ENCODE measurements at places on chromosomes 2 and 18.

DNA sequence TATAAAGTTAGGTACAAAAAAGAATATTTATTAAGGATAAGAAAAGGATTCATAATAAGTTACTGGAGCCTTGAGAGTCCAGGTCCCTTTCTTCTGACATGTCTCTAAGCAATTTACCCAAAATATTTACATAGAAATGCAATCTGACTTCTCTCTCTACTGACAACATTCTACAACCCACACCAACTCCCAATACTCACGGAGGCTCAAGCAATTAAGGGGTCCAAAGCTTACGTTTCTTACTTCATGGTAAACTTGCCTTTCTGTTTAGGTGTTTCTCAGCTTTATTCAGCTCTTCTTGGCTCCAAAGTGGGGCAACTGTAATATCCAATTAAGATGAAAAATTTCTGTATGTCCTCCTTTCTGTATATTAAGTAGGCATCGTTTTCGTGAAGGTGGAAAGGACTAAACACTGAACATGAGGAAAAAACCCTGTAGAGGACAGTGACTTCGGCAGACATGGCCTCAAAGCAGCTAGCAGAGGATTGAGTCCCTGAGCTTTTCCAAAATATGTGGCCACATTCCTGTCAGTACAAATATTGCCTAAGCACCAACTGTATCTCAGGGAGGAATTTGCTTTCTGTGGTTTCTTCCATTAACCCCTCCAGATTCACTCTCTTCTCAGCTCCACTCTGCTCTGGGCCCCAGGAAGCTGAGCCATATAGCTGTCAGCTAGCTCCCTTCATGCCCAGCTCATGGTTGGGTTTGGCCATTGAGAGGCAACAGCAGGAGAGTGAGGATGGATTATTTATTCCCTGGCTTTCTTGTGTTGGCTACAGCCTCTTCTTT lies 67.9 kb upstream of the GLS start:
- no peak for DNase-seq

DNA sequence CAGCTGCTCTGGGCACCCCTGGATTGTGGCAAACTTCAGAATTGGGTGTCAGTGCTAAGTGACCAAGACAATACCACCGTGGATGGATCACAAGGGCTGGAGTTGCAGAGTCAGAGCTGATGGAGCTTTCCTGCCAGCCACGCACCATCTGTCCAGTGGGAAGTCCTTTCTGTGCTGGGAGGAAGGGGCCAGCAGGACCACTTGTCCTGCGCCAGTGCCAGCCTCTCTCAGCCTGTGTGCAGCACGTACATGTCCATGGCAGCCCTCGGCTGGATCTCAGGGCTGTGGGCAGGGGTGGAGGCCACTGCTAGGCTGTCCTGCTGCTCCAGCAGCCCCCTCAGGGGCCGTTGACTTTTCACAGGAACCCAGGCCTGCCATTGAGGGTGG lies 33.3 kb downstream of the RAB31 start:
- no peak for DNase-seq

DNA sequence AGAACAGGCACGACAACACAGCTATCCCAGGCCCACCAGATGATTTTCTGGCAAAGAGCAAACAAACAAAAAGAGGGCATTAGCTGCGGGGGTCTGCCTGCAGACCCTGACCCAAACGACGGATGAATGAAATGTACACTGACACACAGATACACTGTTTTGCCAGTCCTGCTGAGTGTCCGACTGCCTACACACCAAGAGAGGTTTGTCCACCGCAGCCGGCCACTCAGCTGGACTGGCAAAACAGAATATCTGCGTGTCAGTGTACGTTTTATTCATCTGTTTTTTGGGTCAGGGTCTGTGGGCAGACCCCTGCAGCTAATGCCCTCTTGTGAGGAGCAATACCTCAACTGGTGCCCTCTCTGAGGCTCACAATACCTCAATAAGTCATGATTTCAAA lies 10.7 kb upstream of the SH3RF3 start:
- no peak for DNase-seq

DNA sequence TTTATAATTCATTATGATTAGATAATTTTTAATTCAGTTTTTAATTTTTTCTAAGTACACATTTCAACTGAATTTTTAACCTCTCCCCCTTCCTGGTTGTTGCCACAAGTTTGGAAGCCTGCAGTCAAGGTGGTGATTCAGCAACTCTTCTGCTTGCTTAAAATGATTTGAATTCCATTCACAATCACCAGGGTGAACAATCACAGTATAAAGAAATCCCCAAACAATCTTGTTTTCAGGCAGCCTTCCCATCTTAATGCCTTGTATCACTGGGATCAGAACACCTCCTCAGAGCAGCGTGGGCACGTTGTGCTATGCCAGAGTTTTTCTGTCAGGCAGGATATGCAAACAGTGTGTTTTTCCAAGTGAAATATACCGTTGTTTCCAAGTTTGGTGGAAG lies 46.7 kb upstream of the BARD1 start:
- DNase-seq = no peak

- no peak for DNase-seq
Measured at GRCh38 chr2:219230059-219230540, 494 bp downstream of the ANKZF1 start.

DNA sequence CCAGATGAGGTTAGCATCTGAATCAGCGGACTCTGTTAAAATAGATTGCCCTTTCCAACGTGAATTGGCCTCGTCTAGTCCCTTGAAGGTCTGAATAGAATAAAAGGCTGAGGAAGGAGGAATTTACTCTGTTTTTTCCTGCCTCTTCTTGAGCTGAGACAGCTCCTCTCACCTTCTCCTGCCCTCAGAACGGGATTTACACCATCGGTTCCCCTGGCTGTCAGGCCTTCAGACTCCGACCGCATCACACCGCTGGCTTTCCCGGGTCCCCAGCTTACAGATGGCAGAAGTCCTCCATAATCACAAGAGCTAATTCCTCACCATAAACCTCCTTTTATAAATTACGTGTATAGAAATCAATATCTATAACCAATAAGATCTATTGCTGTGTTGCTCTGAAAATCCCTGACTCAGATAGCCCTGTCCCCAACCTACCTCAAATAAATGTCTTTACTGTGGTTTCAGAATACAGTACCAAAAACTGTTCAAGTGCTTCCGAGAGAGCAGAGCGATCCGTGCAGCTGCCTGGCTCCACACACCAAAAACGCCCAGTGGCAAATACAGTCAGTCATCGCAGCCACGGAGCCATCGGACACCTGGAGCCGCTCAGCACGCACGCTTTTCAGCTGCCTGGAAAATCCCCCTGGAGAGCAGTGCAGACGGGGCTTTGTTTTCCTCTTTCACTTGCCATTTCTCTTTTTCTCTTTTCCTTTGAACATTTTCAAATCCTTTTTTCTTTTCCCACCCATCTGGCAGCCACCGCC lies 196.9 kb downstream of the NRP2 start:
- no peak for DNase-seq

DNA sequence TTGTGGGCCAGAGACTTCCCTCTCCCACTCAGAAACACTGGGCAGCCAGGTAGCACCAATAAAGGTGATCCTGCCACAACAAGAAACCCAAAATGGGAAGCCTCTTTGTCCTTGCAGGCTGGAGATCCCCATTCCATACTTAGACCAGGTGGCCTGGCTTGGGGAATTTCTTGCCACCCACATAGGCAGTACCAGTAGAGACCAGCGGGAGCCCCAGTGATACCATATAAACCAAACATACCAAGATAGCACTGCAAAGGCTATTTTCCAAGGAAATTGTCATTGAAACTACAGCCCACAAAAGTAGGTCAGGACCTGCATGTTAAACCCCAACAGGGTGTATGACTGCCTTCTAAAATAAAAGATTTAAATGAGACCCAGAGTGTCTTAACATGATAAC lies 171.6 kb downstream of the DIS3L2 start:
- DNase-seq = no peak

DNA sequence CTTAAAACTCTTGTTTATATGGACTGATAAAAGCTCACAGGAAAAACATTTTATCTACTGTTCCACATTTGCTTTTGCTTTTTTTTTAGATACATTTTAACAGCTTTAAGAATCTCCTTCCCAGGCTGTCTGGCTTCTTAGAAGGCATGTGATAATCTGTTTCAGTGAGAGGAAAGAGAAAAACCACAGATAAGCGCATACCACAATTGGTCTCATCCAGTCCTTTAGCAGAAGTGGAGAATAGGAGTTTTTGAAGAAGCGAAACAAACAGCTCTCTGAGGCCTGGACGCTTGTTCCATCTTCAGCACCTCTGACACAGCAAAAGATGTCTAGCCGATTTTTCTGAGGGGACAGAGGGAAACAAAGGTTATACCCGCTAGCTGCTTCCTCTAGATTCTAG lies 37.6 kb downstream of the RMC1 start:
- DNase-seq = no peak

- DNase-seq = no peak
Measured at GRCh38 chr2:29305762-29306161, 190.5 kb downstream of the CLIP4 start.

DNA sequence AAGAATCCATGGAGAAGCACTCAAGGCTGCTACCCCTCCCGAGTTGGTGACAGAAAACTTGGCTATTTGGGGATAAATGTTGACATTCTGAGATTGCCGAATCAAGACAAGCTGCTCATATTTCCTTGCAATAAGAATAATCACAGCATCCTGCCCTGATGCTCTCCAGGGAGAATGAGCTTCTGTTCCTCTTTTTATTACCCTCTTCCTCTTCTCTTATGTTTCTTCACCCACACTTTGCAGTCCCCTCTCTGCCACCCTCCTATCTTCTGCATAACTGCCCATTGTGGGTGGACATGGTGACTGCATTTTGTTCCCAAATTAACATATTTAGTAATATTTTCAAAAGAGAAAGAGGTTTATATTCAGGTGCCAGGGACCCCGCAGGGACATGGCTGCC lies 11.9 kb upstream of the MSGN1 start:
- no peak for DNase-seq

DNA sequence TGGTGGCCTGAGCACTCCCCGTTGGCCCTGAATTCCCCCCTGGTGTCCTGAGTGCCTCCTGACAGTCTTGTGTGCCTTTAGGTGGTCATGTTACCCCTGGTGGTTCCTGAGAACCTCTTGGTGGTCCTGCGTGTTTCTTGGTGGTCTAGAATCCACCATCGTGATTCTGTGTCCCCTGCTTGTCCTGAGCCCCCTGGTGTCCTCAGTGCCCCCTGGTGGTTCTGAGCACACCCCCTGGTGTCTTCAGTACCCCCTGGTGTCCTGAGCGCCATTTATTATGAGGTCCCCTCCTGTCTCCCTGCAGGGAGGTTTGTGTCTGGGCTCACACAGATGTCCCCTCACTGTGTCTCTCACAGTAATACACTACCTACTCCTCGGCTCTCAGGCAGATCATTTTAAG lies 61.3 kb upstream of the MAL start:
- no peak for DNase-seq
